ENCODE measurements at places on chromosomes 16 and 17. TPM values are rescaled to one million over a fixed set of nuclear protein-coding genes. Genes with fewer than 3 reads are reported as not detected.

The KRT39 gene
- total RNA-seq = not detected

The ADAD2 gene
- total RNA-seq = not detected

The PTX4 gene
- not detected for total RNA-seq

The GRAP gene
- 13.1 TPM for total RNA-seq

The MT1A gene
- 6.5 TPM for total RNA-seq

The MKS1 gene
- 16.3 TPM for total RNA-seq

The ITGB4 gene
- total RNA-seq = 1.2 TPM

The TMED6 gene
- total RNA-seq = 4.0 TPM

The NOG gene
- total RNA-seq = 0.13 TPM

The PIPOX gene
- 5.6 TPM for total RNA-seq

The STH gene
- not detected for total RNA-seq

The SULT1A2 gene
- total RNA-seq = not detected

The TMEM88 gene
- total RNA-seq = 3.2 TPM

The SNAI3 gene
- total RNA-seq = 6.7 TPM

The AIPL1 gene
- not detected for total RNA-seq

The C1QTNF1 gene
- total RNA-seq = not detected

The KRTAP9-4 gene
- not detected for total RNA-seq

The TPSD1 gene
- not detected for total RNA-seq

The COG1 gene
- 22.5 TPM for total RNA-seq

The KCNG4 gene
- not detected for total RNA-seq

The MAPT gene
- total RNA-seq = 4.9 TPM

The TBC1D3C gene
- not detected for total RNA-seq

The ODAD4 gene
- total RNA-seq = 0.63 TPM

The ACD gene
- 63.4 TPM for total RNA-seq

The CCL7 gene
- total RNA-seq = not detected

The CD7 gene
- 378 TPM for total RNA-seq

The PDPK1 gene
- total RNA-seq = 52.1 TPM
